ENCODE measurements at places on chromosomes 5 and 9. TPM values are rescaled to one million over a fixed set of nuclear protein-coding genes. Genes with fewer than 3 reads are reported as not detected.

DNA sequence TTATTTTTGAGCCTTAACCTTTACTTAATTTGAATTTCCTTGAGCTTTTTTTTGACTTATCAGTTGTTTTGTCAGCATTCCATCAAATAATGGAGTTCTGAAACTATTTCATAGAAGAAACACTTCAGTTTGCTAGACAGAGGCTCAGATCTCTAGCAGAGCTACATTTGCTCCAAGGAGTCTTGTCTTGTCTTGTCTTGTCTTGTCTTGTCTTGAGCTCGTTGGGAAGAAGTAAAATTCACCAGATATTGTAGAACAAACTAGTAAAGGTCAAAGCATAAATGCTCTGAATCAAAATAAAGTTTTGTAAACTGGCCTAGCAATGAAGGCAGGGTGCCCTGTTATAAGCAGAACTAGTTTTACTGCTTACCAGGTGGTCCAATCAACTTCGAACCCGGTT lies 33.5 kb downstream of the RAB24 start:
- DNase-seq, result peak; percentile 43

DNA sequence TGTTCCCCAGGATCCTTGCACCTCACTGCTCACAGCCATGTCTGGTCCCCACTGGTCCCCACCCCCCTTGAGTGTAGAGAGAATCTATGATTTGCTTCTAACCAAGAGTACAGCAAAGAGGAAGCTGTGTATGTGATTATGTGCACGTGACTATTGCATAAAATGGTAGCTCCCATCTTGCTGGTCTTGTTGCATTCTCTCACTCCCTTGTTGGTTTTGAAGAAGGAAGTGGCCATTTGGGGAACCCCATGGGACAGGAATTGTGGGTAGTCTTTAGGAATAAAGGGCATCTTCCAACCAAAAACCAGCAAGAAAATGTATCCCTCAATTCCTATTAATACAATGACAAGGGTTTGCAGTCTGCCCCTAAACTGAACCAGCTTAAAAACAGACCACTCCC lies 5.2 kb upstream of the FCN2 start:
- DNase-seq, result no peak

The HCN1 gene
- total RNA-seq, result 4.3 TPM

GRCh38 chr9:123350590-123351310 lies 5.2 kb upstream of the CRB2 start:
- no peak for DNase-seq

DNA sequence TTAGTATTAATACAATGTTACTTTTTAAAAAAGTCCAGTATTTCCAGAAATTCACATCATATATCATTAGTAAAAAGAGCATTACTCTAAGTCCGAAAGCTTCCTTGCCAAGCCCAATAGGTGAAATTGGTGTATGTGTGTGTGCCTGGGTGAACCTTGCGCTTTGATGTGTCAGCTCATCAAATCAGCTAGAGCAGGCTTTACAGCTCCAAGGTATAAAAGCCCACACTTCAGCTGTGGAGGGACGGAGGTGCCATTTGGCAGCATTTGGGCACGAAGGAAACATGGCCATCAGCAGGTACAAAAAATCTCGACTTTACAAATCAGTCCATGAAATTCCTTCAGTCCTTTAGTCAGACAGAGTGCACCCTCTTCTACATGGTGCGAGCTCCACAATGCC lies 76.5 kb upstream of the IL7R start:
- DNase-seq, result no peak

DNA sequence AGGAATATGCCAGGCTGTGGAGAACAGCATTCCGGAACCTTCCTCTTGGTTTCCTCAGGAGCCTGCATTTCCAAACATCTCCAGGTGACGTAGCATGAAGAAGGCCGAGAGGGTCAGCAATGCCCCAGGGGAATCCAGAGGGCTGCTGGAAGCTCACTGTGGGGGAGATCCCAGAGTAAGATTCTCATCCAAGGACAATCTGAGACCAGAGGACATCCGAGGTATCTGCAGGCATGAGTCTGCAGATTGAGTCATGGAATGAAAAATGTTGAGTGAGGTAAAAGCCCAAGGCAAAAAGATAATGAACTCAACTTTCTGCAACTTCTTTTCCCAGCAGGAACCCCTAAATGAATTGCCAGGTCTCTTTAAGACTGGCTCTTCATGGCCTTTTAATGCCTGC lies 73.5 kb downstream of the KIF4B start:
- no peak for DNase-seq

The DEPDC1B gene
- 16.9 TPM for total RNA-seq

GRCh38 chr5:110386782-110387181 lies 339.7 kb downstream of the TMEM232 start:
- peak; percentile 10 for DNase-seq

GRCh38 chr9:2018162-2018643 lies 3.1 kb downstream of the SMARCA2 start:
- no peak for DNase-seq

DNA sequence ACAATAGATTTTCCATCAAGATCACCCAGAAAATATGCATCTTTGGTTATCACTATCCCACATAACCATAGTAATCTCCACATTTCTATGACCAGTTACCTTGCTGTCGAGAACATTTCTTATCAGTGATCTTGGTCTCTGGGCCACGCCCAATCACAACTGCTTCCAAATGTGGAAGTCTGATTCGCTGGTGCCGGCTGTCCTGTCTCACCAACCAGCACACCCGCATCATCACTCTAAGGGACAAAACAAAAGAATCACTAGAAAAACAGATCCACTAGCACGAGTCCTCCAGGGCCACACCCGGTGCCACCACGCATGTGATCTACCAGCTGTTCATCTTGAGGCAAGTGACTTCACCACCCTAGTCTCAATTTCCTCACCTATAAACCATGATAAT lies 11.8 kb downstream of the APTX start:
- no peak for DNase-seq

The C9 gene
- total RNA-seq, result 0.24 TPM

The SCGB3A2 gene
- not detected for total RNA-seq

The COL5A1 gene
- 1,367 TPM for total RNA-seq

The NMUR2 gene
- total RNA-seq, result 1.7 TPM

DNA sequence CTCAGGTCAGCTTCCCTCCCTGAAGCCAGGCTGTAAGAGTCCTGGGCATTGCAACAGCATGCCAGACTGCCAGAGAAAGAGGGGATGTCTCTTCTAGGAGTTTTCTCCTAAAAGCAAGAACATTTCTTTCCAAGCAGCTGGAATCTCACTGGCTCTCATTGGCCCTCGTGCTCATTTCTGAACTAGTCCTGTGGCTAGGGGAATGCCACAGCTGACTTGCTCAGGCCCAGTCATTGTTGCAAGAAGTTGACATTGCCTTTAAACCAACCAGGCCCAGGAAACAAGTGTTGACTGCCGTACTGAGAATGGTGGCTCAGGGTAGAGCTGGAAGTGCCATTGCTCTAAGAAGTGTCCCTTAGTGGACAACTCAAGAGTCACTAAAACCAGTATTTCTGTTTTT lies 15.0 kb upstream of the CEP120 start:
- no peak for DNase-seq

DNA sequence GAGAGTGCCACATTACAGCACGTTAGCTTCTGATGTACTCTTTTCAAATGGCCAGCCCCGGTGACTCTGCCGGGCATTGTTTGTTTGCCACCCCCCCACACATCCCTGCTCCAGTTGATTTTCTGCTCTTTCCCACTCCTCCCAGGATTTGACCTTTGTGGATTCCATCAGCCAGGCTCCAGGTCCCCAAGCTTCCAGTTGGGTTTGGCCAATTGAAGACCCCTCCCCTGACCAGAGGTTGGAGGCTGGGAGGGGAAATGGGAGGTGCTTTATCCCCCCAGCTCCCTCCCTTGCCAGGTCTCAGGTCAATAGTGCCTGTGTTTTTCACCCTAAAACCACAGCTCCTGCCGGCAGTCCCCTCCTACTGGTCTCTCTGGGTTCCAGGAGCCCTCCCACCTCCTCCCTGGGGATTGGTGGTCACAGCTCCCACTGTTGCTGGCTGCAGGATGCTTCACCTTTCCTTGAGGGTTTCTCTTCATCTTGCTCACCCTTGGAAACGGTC lies 34.9 kb downstream of the IRF1 start:
- no peak for DNase-seq

- no peak for DNase-seq
Measured at GRCh38 chr5:165526357-165526756, 2020.9 kb downstream of the MAT2B start.

DNA sequence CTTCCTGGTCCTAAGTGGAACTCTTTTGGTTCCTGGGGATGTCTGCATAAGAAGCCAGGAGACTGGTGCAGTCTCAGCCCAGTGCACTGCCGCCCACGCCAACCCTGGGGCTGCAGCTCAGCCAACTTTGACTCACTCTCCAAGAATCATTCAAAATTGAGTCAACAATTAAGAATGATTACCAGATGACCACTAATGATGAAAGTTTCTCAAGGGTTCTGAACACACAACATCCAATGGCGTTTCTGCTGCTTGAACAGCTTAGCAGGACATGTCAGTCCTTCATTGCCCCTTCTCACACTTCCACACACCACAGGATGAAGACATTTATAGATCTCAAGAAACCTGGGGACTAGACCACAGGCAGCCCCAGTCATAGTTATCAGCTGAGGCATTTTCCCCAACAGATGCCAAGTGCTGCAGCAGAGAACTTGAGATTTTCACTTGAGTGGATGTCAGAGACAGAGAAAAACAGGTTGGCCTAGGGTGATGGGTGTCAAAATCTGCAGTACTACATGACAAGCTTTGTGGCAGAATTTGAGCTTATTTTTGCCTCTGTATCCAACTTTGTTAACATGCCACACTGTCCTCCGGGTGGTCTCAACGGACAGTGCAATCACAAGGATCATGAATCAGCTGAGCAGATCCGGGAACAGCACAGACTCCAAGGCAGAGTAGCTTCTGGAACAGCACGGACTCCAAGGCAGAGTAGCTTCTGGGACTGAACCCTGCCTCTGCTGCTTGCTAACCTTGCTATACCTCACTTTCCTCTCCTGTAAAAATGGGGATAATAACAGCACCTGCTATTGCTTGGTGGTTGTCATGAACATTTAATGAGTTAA lies 356.1 kb downstream of the SPOCK1 start:
- no peak for DNase-seq

DNA sequence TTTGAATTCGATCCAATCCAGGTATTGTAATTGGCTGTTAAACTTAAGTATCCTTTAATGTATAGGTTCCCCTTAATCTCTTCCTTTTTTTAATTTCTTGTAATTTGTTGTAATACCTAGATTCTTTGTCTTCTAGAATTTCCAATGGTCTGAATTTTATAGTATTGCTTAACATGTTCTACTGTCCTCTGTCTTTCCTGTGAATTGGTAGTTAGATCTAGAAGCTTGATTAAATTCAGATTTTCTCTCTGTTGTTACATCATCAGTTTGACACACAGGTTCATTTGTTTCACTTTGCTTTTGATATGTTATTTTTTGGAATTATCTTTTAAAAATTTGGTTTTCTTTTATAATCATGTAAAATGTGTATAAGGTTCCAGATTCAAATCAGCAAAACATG lies 13.8 kb downstream of the ZCCHC7 start:
- no peak for DNase-seq

- peak; percentile 2 for DNase-seq
Measured at GRCh38 chr9:126151031-126151685, 175.5 kb upstream of the MVB12B start.

DNA sequence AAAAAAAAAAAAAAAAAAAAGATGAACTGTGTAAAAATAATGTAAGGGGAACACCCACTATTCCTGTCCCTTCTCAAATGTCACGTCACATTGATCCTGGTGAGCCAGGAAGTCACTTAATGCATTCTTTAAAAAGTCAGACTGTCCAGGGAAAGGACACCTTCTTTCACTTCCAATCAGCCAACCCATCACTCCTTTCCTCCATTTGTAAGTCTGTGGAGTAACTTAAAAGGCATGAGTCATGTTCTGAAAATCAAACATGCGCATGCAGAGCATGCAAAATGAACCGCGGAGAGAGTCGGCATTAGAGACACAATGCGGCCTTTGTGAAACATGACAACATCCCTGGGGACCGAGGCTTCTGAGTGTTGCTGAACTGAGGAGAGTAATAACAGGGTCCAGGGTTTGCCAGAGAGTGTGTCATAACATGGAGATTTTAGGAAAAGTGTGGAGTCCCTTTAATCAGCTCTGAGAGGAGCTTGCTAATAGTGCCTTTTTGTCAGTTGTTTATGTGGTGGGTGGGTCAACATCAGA lies 77.6 kb upstream of the SEMA6A start:
- peak; percentile 57 for DNase-seq

DNA sequence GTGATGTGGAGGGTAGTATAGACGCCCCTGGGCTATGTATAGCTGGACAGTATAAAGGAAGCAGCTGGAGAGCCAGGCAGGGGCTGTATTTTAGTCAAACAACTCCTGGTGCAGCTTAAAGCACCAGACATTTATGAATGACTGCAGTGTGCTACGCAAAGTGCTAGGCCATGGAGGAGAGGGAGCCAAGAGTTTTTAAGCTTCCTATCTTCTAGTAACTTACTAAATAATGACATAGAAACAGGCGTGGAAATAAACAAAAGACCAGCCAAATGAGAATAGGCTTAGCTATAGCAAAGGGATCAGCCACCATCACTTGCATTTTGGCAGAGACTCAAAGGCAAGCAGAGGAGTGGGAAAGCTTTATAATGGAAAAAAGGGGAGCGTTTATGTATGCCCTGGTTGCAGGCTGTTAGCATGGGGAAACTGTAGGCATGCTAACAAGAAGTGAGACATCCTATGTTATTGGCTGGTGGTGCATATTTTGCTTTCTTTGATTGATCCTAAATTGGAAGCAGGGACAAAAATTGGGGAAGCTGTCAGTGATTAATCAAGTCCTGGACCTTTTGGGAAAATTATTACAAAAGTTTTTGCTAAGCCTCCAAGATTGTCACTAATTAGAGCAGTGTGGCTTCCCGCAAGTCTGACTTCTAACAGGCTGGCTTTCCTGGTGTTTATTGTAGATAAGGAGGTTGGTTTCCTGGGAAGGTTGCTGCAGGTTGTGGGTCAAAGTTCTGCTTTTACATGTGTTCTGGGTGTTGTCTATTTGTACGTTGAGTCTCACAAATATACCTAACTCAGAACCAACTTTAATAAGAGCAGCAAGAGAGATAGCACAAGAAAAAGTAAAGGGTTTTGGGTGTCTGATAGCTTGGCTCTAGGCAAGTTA lies 46.6 kb downstream of the RAB3C start:
- DNase-seq, result peak; percentile 7

GRCh38 chr5:114727358-114727757 lies 365.5 kb downstream of the KCNN2 start:
- DNase-seq, result no peak

DNA sequence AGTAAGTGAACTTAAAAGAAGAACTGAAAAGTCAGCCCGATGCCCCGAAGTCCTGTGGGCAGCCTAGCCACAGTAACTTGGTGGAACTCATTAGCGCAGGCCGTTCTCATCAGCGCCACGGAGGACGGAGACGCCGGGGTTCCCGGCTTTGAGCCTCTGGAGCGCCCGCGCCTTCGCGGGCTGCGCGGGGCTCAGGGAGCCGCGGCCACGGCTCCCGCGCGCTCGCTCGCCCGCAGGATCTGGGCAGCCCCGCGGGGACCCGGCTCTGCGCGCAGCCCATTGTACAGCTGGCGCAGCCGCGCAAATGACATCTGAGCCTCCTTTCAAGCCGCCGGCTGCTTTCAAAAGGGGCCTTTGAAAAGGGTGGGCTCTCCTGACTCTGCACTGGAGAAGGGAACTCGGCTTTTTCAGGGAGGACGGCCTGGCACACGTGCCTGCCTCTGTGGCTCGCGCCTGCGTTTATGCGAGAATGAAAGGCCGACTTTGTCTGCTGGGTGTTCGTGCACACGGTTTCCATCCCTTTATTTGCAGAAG lies 40.7 kb downstream of the TLR4 start:
- no peak for DNase-seq

- no peak for DNase-seq
Measured at GRCh38 chr9:80090317-80090716, 518.6 kb downstream of the TLE4 start.

The SOHLH1 gene
- not detected for total RNA-seq

The CDH6 gene
- total RNA-seq, result 16.1 TPM

GRCh38 chr5:68287976-68288706 lies 72.6 kb downstream of the PIK3R1 start:
- peak; percentile 79 for DNase-seq

The NTRK2 gene
- total RNA-seq, result 7.7 TPM

All from umbilical cord (tissue), 2 donors.